ENCODE measurements at places on chromosomes 2 and 18. TPM values are rescaled to one million over a fixed set of nuclear protein-coding genes. Genes with fewer than 3 reads are reported as not detected.

GRCh38 chr2:203501873-203502272 is 33.2 kb downstream of the RAPH1 start:
- no peak for DNase-seq

- DNase-seq: no peak
Measured at GRCh38 chr2:238667008-238667407, 180.9 kb upstream of the TWIST2 start.

- no peak for DNase-seq
Measured at GRCh38 chr2:205461678-205462665, 220.3 kb upstream of the NRP2 start.

DNA sequence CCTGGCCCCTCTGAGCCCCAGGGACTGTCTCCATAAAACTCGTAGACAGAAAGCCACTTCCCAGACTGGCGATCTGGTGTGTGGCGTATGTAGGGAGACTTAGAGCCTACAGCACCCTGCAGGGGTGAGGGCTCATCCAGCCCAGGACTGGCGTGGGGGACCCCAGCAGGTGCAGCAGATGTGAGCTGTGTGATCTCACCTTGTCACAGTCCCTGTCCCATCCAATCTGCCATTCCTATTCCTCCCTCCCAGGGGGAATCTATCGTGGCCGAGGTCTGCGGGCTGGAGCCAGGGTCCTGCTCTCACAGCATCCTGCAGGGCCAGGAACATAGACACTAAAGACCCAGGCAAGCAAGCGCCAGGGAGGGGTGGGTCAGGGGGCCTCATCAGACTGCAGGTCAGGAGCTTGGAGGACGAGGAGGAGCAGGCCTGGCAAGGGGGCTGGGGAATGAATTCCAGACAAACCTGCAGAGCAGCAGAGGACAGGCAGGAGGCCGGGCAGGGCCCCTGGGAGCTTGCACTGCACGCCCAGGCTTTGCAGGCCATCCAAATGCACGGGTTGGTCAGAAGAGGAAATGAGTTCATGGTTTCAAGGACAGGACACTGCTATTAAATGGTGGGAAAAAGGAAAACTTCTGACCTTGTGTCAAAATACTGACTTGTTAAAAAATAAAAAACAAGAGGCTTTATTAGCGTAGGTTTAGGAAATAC is 32.5 kb downstream of the HS6ST1 start:
- no peak for DNase-seq

The ITGA4 gene
- 12.4 TPM for total RNA-seq
